ENCODE measurements at places on chromosomes 4 and X.

DNA sequence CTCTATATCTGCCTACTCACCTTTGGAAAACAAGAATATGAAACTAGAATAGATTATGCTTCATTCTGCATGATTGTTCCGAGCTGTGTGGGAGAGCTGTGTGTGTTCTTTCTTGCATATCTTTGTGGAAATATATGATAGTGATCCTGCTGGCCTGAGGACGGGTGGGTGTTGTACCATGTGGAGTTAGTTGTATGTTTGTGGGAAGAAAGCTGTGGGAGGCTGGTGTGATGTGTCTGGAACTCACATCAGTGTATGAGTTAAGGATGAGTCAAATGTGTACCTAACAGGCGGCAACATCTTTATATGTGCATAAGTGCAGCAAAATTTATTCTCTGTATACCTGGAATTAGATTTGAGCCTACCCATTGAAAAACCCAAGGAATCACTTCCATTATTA, 208.1 kb upstream of the ADGRL3 start:
- no peak for DNase-seq

DNA sequence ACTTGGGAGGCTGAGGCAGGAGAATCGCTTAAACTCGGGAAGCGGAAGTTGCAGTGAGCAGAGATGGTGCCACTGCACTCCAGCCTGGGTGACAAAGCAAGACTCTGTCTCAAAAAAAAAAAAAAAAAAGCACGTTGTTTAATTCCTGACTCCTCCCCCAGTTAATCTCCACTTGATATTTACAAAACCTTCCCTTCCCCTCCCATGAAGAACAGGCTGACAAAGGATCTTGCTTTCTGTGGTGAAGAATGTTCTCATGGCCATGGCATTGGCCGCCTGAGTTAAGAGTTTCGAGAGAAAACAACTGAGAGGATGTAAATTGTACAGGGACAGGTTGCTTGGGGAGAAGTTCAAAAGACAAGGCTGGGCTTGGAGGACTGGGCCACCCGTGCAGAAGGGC, 168.2 kb upstream of the BCOR start:
- no peak for DNase-seq

DNA sequence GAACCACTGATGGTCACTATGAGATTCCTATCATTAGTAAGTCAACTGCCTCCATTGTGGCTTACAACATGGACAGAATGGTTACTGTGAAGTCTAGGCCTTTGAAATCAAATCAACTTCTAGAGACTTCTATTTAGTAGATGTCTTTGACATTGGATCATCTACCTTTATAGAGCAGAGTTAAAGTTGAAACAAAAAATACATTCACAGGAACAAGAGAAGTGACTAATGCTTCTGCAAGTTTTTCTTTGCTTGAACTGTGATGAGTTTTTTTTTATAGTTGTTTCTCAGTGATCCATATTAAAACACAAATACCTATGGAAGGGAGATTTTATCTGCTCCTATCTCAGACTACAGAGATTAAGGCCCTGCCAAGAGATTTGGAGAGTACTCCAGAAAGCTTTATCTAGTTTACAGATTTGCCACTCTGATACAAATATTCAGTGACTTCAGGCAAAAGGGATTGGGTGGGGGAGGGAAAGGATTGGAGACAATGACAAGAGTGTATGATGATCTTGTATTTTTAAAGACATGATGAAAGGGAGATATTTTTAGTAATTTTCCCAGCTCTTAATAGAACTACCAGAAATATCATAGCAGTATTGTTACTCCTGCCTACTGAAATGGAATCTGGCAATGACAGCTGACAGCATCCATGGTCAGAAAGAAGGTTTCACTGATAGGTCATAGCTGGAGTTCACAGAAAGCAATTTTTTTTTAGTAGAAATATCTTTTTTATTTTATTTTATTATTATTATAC, 16.0 kb upstream of the EPGN start:
- peak; percentile 10 for DNase-seq

GRCh38 chr4:3462790-3463415, at the start of gene DOK7:
TSS of gene DOK7 (plus strand) at chr4:3463306. CDS start at chr4:3463376, 70 bp downstream.
- no peak for DNase-seq

GRCh38 chr4:26144526-26145155, 176.2 kb upstream of the RBPJ start:
- peak; percentile 49 for DNase-seq

DNA sequence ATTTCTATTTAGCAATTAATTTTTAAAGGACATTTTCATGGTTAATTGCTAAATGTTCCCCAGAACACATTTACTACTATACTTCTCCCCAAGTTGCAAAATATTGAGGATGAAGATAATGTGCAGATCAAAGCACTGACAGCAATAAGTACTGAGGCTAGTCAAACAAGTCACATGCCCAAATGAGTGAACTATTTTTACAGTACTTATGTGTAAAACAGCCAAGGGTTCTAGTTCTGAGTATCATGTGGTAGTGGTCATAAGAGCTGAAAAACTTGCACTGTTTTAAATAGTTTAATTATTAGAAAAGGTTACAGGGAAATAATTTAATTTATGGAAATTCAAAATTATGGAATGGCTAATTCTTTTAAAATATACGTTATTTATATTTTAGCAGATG, 3.8 kb downstream of the GALNTL6 start:
- DNase-seq = no peak

DNA sequence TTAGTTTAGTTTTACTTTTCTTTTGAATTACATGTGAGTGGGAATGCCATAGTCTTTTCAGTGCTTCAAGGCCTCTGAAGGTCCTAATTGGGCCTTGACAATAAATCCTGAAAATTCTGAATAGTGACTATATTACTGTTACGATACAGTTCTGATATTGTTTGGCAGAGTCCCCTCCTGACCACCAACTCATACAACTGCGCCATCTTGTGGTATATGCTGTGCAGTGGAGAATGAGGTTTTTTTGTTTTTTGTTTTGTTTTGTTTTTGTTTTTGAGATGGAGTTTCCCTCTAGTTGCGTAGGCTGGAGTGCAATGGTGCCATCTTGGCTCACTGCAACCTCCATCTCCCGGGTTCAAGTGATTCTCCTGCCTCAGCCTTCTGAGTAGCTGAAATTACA, 56.6 kb upstream of the CHRDL1 start:
- DNase-seq = peak; percentile 11

DNA sequence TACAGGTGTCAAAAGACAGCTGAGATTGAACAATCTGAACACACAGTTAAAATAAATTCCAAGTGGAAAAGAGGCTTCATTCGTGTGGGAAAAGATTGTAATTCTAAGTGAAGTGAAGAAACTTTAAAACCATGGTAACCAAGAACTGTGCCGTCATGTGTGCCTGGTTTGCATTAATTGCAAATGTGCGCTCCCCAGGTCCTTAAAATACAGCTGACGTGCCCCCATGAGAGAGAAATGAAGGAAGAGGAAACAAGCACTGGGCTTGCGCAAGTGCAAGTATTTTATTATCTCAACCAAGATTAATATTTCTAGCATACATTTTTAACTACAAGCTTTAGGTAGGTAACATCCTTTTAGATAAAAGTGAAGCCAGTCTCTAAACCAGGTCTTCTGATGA, 92.5 kb downstream of the PARM1 start:
- DNase-seq = no peak

- no peak for DNase-seq
Measured at GRCh38 chr4:152325831-152326230, 210.1 kb downstream of the FBXW7 start.

DNA sequence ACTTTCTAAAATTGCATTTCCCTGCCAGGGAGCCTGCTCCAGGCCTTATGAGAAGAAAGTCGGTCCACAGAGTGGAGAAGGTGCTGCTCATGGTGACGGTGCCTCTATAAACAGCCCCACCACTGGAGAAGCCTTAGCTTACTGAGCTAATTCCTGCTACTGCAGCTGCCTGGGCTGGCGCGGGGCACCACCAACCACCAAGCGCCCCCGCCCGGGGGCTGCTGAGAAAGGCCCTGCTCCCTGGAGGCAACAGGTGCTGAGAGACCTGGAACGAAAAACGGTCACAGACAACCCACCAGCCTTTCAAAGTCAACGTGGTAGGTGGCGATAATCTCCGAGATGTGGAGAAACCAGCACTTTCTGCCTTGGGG, 2.9 kb downstream of the HCFC1 start:
- DNase-seq = peak; percentile 29

DNA sequence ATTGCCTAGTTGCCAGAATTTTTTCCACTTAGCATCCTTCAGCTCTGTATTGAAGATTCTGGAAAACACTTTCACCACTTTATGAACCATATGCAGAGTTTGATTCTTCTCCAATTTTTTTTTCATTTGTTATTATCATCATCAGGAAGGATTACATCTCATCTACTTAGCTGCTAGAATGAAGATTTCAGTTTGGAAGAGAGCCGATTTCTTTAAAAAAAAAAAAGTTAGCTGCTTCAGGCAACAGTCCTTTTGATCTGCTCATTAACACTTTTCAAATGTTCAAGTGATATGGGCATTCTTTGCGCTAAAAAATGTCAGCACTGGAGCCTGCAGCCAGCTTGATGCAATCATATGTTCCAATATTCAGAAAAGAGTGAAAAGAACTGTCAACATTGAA, 76.2 kb downstream of the ANTXR2 start:
- DNase-seq = no peak

DNA sequence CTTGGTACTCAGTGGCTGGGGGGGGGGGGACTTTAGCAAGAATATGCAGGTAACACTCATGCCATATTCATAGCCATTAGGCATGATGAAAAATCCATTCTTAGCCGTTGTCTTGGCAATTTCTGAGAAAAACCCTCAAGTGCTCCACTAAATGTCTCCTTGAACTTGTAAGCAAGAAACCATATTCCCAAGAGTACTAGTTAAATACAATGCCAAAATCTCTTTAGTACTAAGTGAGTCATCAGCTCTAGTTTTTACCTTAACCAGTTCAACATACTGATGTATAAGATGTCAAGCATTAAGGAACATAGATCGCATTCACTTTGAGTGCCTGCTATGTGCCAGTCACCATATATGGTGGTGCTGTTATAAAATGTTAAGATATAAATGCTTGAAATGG, 27.5 kb downstream of the UBE2D3 start:
- no peak for DNase-seq

GRCh38 chrX:11423362-11423818, 130.2 kb downstream of the AMELX start:
- peak; percentile 79 for DNase-seq

DNA sequence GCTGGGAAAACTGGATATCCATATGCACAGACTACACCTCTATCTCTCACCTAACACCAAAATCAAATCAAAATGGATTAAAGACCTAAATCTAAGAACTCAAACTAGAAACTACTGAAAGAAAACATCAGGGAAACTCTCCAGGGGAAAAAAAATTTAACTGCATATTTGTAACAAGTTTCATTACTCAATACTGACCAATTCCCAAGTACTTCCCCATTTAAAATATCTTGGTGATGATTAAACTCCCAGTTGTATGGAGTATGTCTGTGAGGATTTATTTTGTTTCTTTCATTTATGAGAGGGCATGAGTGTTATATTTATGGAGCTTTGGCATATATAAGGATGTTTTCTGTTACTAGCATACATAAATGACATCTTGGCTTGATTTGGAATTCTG, 112.3 kb upstream of the IL15 start:
- DNase-seq = peak; percentile 73

DNA sequence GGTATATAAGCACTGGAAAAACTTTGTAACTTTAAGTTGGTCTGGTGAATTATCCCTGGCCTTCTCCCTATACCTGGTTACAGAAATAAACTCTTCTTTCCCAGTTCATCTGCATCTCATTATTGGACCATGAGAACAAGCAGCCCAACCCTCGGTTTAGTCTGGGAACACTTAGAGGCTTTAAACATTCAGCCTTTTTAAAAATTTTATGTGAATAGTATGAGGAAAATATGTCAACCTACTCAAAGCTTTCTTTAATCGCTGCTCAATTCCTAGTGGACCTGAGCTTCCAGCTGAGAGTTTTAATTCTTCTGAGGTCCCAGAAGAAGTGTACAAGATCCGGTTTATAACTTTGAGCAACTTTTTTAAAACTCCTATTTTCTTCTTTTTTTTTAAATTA, 358.6 kb upstream of the NOCT start:
- no peak for DNase-seq

Measured in EH (cell line).